Omental fat pad (tissue), 4 donors: ENCODE measurements at places on chromosomes 7 and 10.

GRCh38 chr7:55071411-55072175 is 52.8 kb downstream of the EGFR start:
- no peak for DNase-seq

- DNase-seq, result no peak
These were observed 159.9 kb upstream of the EEPD1 start for GRCh38 chr7:35993113-35993512.

- DNase-seq, result no peak
These were observed 55.1 kb downstream of the PDZD8 start for GRCh38 chr10:117320050-117320665.

DNA sequence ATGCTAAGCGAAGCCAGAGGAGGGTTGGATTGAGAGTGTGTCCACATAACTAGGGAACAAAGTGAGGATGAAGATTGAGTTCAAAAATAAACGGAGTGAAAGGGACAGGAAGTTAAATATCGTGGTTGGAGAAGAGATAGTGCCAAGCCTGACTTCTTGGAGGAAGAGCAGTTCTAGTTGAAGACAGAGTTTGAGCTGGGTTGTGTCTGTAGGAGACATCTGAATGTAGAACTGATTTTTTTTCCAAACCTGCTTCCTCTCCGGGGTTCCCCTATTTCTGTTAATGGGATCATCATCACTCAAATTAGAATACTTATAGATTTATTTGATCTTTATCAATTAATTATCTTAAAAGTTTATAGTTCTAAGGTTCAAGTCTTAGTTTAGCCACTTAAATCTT is 35.6 kb downstream of the SP4 start:
- DNase-seq, result no peak

DNA sequence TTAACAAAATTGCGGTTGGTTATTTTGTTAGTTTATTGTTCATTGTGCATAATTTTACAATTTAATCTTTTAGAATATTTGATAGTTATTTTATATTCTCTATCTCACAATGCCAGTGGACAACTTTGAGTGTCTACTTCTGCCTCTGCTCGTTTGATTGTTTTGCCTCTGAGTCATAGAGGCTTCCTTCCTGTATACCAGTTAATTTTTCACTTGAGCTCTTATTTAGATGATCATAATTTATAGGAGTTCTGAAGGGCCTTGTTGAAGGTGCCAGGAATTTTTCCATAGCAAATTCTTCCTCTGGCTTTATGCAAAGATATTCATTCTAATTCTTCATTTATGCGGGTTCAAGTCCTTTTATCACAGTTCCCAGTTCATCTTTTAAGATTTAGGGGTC is 5.2 kb upstream of the MALRD1 start:
- DNase-seq, result no peak

DNA sequence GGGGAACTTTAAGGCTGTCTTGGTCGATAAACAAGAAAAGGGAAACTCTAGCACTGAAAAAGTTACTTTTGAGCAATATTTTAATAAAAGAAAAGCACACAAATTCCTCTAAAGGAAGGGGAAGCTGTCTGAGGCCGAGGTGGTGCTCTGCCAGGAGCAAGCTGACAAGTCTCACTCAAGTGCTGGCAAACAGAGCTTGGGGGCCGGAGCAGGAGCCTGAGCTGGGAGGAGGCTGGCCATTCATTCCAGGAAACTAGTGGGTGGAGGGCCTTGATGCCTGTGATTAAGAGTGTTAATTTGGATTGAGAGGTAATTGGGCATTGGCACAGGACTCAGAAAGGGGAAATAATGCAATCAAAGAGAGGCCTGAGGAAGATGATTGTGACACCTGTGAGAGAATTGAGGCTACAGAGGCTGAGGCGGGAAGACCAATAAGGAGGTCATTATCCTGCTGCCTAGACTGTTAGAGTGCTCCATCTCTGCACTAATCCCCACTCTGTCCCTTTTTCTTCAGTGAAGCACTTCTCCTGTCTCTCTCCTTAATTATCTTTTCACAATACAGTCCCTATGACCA is 154.9 kb upstream of the COL1A2 start:
- no peak for DNase-seq

- no peak for DNase-seq
These were observed 296.1 kb downstream of the CDK14 start for GRCh38 chr7:90892213-90892612.

GRCh38 chr7:47940088-47941013 is 7.9 kb downstream of the PKD1L1 start:
- no peak for DNase-seq

DNA sequence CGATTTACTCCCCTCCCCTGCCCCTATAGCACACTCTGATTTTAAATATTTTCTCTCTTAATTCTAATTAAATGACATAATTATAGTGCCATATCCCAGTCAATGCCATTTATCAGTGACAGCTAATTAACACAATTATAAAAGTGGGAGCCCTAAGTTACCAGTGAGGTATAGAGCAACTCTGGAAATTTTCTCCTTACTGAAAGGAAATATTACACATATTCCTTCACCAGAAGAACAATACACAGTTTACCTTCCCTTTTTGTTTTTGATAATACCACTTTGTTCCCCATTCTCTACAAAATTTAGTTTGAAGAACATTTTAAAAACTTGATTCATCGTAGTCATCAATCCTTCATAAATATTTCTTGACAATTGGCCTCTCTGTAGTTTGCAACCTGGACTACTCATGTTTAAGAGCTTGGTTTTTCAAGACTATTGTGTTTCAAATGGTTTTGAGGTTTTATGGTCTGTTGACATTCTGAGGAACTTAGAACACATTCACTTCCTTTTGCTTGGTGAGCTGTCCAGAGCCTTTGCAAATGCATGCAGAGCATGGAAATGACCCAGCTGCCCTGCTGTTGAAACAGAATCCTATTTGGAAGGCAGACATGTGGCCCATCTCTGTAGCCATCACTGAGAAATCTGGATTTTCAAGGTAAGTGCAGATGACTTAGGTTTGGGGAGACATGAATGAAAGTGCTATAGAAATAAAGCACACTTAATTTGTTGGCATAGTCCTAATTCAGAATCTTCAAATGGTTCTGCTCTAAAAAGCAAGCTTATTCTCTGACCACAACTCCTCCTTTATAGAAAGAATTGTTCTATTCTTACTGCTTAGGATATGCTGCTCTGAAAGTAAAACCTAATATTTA is at the start of gene GPR141:
TSS of gene GPR141 (plus strand) at position 521 of the 875 bp plus-strand sequence. CDS start 56,628 bp downstream, outside the sequence.
- no peak for DNase-seq

- DNase-seq, result no peak
These were observed 544.4 kb downstream of the DNAJB6 start for GRCh38 chr7:157881048-157881771.

DNA sequence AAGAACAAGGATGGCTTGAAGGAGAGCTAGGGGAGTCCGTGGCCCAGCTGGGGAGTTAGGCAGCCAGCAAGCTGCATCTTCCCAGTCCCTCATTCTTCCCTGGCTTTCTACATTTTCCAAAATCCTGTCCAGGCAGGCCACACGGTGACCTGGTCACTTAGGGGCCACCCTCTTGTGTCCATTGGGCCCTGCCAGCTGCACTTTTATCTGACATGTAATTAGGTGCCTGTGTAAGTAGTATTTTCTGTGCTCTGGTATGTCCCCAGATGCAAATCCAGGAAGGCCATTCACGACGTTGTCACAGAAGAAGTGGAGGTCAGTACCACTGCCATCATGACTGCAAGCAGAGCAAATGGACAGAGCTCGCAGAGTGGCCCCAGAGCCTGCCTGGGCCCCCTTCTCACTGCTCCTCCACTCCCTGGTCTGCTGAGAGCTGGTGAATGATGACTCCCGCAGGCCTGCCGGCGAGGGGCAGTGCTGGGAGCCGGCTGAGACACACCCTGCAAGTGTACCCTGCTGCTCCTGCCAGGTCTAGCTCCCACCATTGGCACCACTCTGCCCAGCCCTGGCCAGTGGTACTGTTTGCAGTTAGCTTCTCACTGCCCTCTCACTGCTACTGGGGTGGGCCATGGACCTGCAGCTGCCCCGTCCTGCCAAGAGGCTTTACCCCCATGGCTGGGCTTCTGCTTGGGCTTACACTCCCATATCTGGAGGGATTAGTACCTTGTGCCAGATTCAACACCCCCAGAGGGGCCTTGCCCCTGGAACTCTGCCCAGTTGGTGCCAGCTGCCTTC is 98.2 kb downstream of the GLRX3 start:
- DNase-seq, result no peak

GRCh38 chr10:71816421-71816851 is 34.6 kb downstream of the PSAP start:
- no peak for DNase-seq

DNA sequence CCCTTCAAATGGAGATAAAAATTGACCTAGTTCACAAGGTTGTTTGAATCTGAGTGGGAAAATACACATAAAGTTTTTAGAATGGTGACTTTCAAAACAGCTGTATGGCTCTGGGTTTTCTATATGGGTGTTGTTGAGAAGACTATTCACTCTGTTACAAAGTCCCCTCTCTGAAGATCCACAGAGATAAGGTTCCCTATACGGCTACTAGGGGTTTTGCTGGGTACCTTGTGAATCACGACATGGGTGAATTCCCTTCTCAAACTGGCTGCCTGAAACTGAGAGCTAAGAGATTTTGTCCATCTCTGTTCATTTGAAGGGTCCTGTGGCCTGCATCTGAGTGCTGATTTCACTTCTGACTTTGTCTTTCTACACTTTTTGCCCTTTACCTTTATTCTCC is 11.8 kb upstream of the SLC13A1 start:
- DNase-seq, result no peak

DNA sequence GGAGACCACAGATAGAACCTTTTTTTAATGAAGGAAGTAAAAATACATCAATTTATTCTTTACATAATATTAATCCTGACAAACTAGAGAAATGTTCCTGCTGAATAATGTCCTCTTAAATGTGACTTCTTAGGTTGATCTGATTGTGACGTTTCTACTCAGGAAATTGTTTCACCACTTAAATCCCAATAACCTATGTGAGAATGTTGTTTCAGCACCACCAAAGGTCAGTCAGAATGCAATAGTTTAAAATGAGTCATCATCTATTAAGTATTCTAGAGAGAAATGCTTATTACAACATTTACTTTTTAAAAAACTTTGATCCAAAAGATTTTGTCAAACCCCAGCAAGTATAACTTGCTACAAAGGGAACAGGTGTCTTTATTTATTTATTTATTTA is 155.4 kb upstream of the CACNA2D1 start:
- DNase-seq, result no peak

DNA sequence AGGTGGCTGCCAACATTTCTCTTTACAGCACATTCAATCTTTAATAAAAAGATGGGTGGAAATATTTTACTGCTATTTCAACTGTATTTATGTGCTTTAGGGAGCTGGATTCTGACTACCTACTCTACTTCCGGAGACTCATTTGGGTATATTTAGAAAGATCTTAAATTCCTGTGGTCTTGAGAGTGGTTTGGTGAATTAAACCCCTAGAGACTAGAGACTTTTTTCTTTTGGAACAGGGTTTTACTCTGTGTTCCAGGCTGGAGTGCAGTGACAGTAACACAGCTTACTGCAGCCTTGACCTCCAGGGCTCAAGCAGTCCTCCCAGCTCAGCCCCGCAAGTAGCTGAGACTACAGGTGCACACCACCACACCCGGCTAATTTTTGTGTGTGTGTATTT is 79.0 kb upstream of the HABP2 start:
- DNase-seq, result no peak

DNA sequence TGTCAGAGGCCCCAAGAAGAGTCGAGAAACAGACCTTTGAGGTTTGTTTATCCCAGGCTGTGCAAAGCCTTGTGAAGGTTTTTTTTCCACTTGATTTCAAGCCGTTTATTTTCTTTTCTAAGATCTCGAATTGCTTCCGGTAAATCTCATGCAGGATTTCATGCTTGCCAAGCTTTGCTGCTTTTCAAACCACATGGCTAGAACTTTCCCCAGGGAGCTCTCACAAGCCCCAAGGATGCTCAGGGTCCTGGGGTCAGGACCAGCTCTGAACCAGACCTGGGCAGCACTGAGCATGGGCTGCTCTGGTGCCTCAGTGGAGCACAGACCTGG is 48.0 kb upstream of the AQP1 start:
- DNase-seq, result no peak

GRCh38 chr10:102669206-102670064 is 25.2 kb downstream of the TRIM8 start:
- DNase-seq, result no peak

DNA sequence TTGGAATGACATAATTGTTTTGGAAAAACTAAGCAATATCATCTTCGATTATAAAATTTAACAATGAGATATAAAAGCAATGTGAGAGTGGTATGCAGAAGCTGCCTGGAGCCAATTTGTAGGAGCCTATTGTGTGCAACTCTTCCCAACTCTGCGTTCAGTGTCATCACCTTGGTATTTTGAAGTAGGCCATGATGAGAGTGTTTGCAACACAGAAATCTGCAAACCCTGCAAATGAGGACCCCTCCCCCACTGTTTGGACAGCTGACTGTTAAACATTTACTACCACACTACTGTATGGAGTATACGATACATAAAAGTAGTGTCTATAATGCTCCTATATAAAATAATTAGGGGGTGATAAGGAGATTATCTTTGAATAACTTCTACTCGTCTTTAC is 531.3 kb downstream of the ATRNL1 start:
- no peak for DNase-seq
